Stimulated activated CD8-positive, alpha-beta memory T cell treated with anti-CD3 and anti-CD28 coated beads, Interleukin-4, amount 100 ng/mL, for 1 hour (primary cell): ENCODE measurements at places on chromosomes 1 and 21.

DNA sequence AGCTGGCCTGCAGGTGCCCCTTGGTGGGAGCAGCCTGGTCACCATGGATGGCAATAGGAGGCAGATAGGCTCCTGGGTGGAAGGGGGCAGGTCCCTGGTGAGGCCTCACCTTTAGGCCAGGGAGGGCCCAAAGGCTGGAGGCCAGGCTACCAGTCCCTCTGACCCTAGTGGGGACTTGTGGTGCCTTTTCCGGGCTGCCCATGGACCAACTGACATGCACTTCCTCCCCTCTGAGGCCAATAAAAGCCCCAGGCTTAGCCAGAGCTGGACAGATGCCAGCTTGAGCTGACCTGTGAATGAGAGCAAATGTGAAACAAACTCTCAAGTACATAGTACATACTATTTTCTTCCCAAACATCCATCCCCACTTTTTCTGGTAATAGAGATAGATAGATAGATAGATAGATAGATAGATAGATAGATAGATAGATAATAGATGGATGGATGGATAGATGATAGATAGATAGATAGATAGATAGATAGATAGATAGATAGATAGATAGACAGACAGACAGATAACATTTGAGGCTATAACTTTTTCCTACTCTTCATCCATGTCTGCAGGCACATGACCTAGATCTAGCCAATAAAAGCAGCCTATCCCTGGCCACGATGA lies 9.2 kb upstream of the CTTNBP2NL start:
- no peak for DNase-seq

DNA sequence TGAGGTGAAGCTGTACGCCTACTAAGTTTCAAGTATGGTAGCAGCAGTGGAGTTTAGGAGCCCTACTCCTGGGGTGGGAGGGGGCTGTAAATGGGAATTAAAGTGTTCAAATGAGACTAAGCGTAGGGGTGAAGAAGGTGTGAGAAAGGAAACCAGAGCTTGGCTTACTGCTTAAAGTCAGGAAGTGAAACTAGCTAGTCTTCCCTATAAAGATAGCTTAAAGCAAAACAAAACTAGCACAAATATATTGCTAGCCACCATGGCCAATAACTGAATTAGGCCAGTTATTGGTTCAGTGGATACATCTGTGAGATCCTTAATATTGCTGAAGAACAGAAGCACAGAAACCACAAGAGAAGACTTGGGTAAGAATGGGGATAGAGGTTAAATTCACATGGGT lies 492.2 kb upstream of the PKN2 start:
- no peak for DNase-seq

DNA sequence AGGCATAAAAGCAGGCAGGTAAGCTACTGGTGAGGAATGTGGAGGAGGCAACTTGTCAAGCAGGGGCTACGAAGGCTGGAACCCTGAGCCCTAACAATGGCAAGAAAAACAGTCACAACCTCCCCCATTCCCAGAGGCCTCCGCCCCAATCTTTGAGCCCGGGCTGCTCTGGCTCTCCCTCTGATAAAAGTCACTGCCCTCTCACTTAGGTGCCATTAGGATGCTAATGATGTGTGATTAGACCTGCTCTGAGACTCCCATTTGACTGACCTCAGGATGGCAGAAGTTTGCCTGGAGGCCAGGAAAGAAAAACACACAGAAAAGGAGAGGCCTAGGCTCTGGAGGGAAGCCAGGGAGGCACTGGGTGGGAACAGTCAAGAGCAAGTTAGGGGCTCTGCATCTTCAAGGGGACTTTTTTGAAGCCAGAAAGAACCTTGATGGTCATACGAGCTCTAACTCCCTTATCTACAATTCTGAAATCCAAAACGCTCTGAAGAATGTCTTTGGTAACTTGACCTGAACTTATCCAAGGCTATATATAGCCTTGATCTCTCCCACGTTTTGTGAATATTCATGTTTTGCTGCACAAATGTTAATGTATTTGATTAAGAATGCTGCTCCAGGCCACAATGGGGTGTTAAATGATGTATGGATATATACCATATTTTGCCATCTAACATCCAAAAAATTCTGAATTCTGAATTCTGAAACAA lies 98.9 kb downstream of the TRABD2B start:
- no peak for DNase-seq

DNA sequence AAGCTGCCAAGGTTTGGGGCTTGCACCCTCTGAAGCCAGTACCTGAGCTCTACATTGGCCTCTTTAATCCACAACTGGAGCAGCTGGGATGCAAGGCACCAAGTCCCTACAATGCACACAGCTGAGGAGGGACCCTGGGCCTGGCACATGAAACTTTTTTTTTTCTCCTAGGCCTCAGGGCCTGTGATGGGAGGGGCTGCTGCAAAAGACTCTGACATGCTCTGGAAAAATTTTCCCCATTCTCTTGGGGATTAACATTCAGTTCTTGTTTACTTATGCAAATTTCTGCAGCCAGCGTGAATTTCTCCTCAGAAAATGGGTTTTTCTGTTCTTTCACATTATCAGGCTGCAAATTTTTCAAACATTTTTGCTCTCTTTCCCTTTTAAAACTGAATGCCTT lies 1072.2 kb downstream of the BRINP3 start:
- no peak for DNase-seq

- no peak for DNase-seq
Measured at GRCh38 chr1:31627930-31628559, 10.6 kb downstream of the HCRTR1 start.

- peak; percentile 63 for DNase-seq
Measured at GRCh38 chr1:67561704-67562113, 123.3 kb upstream of the GADD45A start.

GRCh38 chr1:214164173-214164572 lies 116.8 kb upstream of the SMYD2 start:
- no peak for DNase-seq

- no peak for DNase-seq
Measured at GRCh38 chr1:88149686-88150085, 534.4 kb upstream of the PKN2 start.

- no peak for DNase-seq
Measured at GRCh38 chr1:32972814-32973428, 8.3 kb upstream of the RNF19B start.

DNA sequence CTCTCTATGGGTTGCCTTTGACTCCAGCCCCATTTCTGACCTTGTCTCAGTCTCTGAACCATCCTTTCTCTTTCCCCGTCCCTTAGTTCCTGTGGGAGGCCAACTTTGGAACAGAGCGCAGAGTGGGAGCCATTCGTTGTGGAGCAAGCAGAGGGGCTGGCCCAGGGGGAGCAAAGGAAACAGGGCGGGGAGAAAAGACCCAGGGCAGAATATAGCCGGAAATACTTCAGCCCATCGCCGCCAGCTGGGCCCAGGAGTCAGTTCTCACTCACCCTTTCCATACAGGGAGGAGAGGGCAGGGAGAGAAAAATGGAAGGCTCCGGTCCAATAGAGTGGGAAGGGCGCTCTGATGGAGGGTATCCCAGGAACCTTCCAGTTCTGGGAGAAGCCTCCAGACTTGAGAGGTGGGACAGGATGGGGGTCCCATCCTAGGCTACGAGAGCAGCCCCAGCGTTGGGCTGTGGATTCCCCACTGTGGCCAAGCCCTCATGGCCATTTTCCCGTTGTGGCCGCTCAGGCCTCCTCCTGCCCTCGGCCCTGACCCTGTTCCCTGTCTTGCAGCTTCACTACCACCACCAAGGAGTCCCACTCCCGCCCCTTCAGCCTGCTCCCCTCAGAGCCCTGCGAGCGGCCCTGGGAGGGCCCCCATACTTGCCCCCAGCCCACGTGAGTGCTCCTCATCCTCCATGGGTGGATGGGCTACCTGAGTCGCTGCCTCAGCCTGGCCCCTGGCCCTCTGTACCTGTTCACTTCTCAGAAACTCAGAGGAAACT lies 10.9 kb downstream of the PEAR1 start:
- no peak for DNase-seq

DNA sequence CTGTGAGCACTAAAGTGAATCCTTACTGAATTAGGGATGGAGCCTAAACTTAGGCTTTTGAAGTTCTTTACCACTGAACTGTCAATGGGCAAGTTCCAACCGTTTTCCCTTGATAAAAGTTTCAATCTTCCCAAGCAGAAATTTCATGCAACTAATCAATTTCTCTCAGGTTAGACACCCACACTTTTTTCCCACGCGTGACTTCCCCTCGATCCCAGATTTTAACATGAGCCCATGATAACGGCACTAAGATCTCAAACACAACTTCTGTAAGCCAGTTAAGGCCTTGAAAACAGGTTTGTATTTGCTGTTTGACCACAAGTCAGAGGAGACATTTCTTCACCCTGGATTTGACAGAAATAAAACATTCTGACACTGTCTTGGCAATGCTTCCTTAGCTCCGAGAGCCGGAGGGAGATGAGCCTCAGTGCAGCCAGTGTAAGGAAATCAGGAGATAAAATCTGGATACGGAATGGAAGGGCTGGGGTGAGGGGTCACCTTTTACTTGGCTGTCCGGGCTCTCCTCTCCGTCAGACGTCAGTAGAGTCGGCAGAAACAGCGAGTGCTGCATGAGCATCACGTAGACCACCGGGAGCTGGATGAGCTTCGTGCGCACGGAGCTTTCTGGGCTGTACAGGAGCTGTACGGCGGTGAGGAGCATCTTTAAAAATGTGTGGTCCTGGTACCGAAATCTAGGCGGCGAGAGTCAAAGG lies 39.7 kb downstream of the MRAP start:
- no peak for DNase-seq

- no peak for DNase-seq
Measured at GRCh38 chr1:195105281-195105680, 1503.0 kb downstream of the KCNT2 start.

DNA sequence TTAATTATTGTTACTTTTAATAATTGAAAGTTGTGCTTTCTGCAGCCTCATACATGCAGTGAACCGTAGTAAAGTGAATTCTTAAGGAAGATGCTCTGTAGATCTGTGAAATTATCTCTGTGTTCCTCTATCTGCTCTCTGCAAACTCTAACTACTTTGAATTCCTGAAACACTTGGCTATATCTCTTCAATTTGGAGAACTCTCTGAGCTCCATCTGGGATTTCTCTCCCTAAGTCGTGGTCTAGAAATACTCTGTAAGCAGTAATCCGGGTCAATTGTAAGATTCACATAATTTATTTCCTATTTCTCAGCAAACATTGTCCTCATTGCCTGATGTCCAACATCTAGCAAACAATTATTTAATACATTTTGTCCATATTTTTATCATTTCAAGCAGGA lies 164.9 kb downstream of the USH2A start:
- no peak for DNase-seq
